ENCODE measurements at places on chromosomes 11 and 22.

DNA sequence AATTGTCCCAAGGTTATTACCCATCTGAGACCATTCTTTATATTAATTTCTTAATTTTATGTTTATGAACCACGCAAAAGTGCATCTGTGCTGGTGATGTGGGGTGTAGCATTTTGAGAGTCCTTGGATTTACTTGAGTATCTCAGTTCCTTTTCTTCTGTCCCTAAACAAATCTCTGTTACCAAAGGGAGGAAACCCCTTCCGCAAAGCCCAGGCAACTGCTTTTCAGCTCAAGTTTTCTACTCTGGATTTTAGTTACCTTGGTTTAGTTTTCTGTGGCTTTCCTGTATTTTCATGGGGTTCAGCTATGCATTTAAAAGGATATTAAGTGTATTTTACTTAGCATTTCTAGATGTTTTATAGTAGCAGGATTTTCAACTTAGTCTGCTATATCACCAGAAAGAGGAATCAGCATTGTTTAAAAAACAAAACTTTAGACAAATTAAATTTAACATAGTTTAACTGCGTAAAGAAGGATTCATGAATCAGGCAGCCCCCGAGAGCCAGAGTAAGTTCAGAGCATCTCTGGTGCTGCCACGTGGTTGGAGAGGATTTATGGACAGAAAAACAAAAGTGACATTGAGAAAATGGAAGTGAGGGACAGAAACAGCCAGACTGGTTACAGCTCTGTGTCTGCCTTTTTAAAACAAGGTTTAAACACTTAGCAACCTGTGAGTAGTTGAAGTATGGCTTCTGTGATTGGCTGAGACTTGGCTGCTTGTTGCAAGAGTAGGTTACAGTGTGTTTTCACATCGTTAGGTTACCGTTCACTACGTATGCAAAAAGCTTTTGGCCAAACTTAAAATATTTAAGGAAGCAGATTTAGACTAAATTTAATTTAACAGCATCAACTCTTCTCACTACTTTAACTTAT is 9.6 kb downstream of the ADM start:
- no peak for DNase-seq

DNA sequence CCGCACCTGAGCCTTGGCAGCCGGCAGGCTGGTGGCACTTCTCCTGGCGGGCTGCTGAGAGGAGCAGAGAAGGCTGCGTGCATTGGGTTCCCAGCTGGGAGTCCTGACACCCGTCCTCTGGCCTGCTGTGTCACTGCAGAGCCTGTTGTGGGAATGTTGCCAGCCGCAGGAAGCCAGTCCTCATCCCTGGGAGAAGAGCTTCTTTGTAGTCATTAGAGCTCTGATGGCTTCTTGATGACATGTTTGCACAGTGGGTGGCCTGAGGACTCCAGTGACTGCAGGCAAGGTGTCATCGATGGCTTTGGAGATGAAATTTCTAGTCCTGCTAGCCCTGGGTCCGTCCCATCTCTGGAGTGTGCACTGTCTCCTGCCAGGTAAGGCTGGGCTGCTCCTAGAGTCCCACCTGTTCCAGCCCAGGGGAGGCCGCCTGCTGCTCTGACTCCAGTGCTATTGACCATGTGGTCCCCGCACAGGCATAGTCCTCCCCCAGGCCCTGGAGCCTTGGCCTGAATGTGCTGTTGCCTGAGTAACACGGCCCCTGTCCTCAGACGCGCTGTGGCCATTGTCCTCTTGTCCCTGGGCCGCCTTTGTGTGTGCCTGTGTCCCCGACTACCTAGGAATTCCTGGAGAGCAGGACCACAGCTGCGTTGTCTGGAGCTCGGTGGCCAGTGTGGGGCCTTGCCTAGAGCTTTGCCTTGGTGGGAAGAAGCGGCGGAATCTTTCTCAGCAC is 129.2 kb downstream of the CACNA1I start:
- DNase-seq, result no peak

DNA sequence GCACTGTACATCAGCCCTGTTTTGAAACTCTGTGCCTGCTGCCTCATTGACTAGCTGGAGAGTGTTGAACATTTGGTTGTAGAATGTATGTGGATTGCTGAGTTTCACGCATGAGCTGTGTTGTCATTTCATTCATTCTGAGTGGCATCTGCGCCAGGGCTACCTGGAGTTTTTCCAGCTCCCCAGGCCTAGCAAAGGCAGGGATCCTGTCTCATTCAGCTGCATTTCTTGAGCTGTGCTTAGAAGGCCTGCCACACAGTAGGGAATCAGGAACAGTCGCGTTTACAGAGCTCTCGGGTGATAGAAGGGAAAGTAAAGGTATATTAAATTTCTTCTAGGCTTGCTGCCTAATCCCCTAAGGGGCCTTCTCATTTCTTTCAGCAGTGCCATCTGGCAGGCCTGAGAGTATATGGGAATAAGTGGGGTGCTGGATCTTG is 44.3 kb downstream of the PTPRJ start:
- no peak for DNase-seq

DNA sequence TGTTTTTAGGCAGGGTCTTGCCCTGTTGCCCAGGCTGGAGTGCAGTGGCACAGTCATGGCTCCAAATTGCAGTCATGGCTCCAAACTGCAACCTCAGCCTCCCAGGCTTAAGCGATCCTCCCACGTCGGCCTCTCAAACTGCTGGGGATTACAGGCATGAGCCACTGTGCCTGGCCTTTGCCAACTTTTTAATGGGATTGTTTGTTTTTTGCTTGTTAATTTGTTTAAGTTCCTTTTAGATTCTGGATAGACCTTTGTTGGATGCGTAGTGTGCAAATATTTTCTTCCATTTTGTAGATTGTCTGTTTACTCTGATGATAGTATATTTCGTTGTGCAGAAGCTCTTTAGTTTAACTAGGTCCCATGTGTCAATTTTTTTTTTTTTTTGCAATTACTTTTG is 10.0 kb upstream of the SCGB1D1 start:
- no peak for DNase-seq

DNA sequence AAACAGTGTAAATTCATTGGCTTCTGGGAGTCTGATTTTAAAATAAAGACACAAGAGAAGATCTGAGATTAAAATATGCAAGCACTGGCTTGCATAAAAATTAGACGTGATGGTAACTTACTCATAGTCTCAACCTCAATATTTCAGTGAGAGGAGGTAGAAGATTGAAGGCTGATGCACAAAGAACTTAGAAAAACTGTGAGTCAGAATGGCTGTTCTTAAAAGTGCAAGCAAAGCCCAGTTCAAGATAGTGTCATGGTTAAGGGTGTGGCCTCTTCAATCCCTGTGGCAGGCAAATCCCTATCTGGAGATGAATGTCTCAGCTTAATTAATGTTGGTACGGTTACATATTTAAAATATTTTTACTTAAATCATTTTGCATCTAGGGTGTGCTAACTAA is 33.6 kb upstream of the FIBIN start:
- no peak for DNase-seq

- DNase-seq, result no peak
Measured at GRCh38 chr11:501001-501682, 5.9 kb downstream of the RNH1 start.

All from stimulated activated CD4-positive, alpha-beta T cell treated with anti-CD3 and anti-CD28 coated beads, Interleukin-2, amount 100 ng/mL, for 4 hours (primary cell).